ENCODE measurements at places on chromosomes 7 and 10. TPM values are rescaled to one million over a fixed set of nuclear protein-coding genes. Genes with fewer than 3 reads are reported as not detected.

ERVW-1 gene
- total RNA-seq, result not detected

NANOS1 gene
- 0.12 TPM for total RNA-seq

TMEM178B gene
- 0.08 TPM for total RNA-seq

SPDYE2 gene
- 0.12 TPM for total RNA-seq

HOXA10 gene
- total RNA-seq, result not detected

Measured in smooth muscle cell of the coronary artery (primary cell).